ENCODE measurements at places on chromosomes 13 and 19.

GRCh38 chr13:51002736-51003135, 93.1 kb downstream of the RNASEH2B start:
- no peak for DNase-seq

DNA sequence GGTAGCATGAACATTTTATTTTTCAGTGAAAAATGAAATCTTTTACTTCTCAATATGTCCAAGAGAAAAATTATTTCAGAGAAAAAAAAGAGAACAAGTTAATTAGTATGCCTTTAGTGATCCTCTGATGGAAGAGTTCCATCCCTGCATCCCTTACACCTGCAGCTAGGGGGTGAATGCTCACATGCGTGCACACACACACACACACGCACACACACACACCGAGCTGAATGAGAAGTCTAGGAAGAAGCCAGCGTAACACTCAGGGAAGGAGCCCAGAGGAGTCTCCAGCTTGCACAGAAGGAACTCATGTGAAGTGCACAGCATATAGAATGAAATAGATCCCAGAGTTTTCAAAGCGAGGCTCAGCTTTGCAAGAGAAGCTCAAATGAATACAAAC, 510.5 kb downstream of the IRS2 start:
- no peak for DNase-seq

DNA sequence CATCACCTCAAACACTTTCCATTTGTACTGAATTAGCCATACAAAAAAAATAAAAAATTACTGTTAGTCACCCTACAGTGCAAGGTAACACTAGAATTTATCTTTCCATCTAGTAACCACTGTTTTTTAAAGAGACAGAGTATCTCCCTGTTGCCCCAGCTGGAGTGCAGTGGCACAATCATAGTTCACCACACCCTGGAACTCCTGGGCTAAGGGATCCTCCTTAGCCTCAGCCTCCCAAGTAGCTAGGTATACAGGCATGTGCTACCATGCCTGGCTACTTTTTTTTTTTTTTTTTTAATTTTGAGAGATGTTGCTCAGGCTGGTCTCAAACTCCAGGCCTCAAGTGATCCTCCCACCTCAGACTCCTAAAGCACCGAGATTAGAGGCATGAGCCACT, 17.9 kb downstream of the ANKRD10 start:
- no peak for DNase-seq

DNA sequence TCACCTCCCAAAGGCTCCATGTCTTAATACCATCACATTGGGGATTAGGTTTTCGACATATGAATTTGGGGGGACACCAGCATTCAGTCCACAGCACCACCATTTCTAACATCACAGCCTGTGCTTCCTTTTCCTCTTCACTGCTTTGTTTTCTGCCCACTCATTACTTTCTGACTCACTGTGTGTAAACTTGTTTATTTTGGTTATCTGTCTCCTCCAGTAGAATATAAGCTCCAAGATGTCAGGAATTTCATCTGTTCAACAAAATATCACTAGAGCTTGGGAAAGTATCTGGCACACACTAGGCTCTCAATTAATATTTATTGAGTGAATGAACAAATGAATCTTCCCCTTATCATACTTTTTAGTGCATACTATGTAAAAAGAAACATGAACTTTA, 152.0 kb downstream of the NUFIP1 start:
- no peak for DNase-seq

- no peak for DNase-seq
Measured at GRCh38 chr13:32010136-32010535, 21.4 kb upstream of the FRY start.

DNA sequence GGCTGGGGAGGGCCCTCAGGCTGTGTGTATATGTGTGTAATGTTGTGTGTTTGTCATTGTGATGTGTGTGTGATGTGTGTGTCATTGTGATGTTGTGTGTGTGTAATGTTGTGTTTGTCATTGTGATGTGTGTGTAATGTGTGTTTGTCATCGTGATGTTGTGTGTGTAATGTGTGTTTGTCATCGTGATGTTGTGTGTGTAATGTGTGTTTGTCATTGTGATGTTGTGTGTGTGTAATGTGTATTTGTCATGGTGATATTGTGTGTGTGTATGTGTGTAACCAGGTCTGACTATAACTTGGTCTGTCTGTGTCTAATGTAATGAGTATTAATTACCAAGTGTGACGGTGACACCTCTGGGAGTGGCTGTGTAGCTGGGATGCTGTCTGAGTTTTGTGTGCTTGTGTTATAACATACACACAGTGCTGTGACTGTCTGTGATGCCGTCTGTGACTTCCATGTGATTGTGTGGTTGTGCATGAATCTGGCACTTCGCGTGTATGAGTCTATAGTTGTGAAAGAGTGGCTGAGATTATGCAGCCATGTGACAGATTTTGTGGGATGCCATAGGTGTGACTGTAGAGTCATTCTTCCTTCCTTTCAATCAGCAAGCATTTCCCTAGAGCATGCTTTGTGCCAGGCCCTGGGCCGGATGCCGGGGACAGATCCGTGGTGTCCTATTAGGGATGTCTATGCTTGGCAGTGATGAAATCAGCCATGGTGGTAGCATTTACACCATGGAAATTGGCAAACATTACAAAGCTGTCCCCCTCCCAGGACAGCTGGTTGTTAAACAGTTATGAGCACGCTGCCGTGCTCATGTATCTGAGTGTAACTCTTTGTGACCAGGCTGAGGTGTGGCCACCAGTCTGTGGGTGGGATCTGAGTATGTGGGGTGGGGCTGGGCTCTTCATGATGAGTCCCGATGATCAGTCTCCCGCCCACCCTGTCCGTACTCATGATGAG, 6.4 kb downstream of the TNFSF14 start:
- no peak for DNase-seq

DNA sequence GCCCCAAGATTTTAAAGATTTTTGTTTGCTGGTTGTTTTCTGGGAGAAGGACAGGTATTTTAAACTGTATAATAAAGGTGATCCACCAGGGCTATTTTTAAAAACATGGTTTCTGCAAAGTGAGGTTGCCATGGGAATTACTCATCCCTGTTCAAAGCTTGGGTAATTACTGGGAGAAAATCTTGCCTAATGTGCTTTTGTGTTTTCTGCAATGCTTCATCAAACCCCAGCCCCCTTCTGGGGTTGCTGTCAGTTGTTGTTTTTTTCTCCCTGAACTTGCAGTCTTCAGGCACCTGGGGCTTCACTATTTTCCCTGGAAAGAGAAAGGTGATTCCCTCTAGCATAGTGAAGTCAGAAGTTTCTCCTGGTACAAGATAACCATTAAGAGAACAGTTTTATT, 277.2 kb downstream of the NALCN start:
- DNase-seq: no peak

GRCh38 chr13:67438465-67438864, 208.3 kb upstream of the PCDH9 start:
- DNase-seq: peak; percentile 3

GRCh38 chr19:38173291-38174041, 50.6 kb downstream of the DPF1 start:
- no peak for DNase-seq

DNA sequence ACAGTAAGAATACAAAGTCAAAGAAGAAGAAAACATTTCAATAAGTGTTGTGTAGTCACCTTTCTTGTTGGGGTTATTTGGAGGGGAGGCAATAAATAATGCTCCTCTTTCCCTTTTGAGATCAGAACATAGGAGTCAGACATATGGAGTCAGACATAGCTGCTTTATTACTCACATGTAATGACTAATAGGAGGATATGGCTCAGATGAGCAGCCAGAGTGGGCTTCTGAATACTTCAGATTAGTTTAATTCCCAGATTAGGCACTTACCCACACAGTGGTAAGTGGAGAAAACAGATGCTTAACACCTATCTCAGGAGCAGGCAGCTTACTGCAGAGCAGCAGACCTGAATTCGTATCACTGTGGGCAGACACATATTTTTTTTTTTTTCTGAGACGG, 31.7 kb upstream of the C1QTNF9B start:
- no peak for DNase-seq

- DNase-seq: no peak
Measured at GRCh38 chr13:110454227-110454859, 107.2 kb downstream of the RAB20 start.

GRCh38 chr13:26957182-26957581, 196.6 kb upstream of the GPR12 start:
- DNase-seq: no peak

GRCh38 chr13:73092829-73093228, 34.0 kb downstream of the KLF5 start:
- DNase-seq: no peak

DNA sequence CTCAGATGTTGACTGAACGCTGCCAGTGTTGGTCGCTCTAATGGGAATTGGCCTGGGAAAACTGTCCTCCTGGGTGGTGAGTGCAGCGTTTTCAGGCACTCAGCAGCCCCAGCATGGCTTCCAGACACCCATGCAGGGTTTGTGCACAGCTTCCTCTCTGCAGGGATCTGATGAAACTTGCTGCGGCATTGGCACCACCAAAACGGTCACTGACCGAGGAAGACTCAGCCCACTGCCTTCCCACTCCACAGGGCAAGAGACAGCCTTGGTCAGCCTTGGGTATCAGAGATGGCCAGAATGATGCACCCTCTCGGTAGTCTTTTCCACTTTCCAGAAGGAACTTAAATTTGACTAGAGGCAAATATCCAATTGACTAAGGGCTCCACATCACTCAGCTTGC, 398.9 kb downstream of the IRS2 start:
- no peak for DNase-seq

GRCh38 chr13:34926508-34926907, 15.6 kb upstream of the NBEA start:
- no peak for DNase-seq

- no peak for DNase-seq
Measured at GRCh38 chr13:109366525-109366924, 419.9 kb downstream of the IRS2 start.

GRCh38 chr13:19860884-19861655, 2.4 kb downstream of the ZMYM5 start:
- DNase-seq: no peak

DNA sequence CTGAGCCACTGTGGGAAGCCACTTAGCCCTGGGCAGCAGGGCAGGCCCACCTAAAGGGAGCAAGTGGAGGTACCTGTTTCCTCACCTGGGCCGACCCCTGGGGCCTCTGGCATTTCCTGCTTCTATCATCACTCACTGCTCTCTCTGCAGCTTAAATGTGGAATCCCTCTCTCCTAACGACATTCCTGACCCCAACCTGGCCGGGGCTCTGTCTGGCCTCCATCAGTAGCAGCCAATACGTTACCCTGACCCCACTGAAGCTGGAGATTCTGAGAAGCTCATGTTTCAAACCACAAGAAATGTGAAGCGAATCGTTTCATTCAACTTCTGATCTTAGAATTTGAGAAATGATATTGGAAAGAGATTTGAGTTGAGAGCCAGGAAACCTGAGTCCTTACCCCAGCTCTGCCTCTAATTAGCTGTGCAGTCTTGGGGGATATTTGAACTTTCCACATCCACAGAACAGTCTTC, 39.9 kb downstream of the DOCK9 start:
- no peak for DNase-seq

DNA sequence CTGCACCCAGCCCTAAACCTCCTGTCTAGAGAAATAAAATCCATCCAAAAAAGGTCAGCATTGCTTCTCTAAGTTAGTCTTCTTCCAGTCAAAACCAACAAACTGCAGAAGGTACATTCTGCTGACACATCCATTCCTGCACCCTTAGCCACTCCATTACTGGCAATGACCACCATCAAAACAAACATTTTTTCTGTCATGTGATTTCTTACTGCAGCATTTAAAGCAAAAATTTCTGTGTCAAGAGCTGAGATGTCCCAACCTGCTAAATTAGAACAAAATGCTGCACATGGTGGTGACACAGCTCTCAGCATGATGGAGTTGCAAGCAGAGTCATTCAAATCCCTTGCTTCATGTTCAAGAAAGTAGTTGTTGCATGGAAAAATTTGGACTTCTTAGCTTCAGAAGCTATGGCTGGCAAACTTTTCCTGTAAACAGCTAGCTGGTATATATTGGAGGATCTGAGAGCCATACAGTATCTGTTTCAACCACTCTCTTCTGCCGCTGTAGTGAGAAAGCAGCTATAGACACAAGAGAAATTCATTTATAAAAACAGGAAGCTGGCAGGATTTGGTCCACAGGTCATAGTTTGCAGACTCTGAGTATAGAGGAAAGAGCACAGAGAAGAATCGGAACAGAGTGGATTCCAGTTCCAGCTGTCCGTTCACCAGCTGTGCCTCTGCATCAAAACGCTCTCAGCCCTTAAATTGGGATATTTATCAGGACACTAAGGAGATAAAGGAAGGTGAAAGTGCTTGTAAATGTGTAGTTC, 17.4 kb downstream of the RUBCNL start:
- DNase-seq: no peak

DNA sequence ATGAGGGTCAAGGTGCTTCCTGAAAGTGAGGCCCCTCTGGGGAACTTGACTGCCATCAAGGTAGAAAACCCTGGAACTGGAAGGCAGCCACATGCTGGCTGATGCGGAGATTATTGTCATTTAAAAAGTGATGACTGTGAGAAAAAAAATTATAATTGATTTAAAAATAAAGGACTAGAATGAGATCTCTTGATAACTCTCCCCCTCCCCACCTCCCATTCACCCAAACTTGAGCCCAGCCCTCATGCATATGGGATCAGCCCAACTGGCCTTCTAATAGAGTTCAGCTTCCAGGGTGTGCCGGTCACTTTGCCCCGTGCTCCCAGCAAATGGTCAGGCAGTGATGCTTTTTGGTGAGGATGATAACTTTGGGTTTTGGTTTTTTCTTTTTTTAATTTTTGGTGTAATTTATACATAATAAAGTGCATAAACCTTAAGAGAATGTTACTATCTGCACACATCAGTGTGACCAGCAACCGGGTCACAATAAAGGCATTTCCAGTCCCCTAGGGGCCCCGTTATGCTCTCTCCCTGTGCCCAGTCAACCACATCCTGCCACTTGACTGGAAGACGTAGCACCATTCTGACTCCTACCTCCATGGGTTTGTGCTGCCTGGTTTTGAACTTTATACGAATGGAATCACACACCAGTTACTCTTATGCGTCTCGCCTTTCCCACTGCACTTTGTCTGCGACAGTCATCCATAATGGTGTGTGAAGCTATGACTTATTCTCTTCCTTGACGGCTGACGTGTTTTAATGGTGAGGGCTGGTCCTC, 187.9 kb downstream of the USP12 start:
- DNase-seq: peak; percentile 59

GRCh38 chr19:46634045-46634655, 1.9 kb downstream of the GNG8 start:
- DNase-seq: peak; percentile 89

DNA sequence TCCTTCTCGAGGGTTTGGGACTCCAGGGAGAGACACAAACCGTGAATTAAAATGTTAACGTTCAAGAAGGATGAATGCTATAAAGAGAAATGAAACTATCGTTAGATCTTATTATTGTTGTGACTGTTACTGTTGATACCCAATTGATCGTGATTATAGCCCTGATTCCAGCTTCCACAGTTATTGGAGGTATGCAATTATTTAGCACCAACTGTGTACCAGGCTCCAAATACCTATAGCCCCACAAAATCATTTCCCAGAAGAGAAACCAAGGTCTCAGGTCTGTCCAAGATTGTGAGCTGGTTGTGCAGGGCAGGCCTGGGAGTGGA, 30.1 kb upstream of the NFIC start:
- DNase-seq: no peak

- no peak for DNase-seq
Measured at GRCh38 chr19:30529876-30530275, 157.7 kb downstream of the ZNF536 start.

All from erythroblast (primary cell).